ENCODE measurements at places on chromosomes 2 and 18.

DNA sequence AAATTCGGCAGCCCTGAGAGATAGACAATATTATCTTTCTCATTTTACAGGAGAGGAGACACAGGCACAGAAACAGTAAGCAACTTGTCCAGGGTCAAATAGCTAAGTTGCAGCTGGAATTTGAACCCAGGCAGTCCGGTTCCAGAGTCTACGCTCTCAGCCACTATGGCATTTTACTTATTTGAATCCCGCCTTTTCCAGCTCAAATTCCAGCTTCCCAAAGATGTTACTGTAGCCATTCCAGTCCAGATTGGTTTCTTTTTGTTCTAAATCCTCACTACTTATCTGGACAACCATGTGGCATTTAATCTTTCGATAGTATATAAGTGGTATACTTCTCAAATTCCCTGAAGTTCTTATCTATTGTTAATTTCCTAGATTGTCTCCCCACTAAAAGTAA is 125.7 kb downstream of the NBAS start:
- DNase-seq: no peak

- DNase-seq: no peak
Measured at GRCh38 chr2:84177733-84178132, 281.3 kb downstream of the SUCLG1 start.

- DNase-seq: no peak
Measured at GRCh38 chr2:134107402-134107801, 146.5 kb upstream of the MGAT5 start.

DNA sequence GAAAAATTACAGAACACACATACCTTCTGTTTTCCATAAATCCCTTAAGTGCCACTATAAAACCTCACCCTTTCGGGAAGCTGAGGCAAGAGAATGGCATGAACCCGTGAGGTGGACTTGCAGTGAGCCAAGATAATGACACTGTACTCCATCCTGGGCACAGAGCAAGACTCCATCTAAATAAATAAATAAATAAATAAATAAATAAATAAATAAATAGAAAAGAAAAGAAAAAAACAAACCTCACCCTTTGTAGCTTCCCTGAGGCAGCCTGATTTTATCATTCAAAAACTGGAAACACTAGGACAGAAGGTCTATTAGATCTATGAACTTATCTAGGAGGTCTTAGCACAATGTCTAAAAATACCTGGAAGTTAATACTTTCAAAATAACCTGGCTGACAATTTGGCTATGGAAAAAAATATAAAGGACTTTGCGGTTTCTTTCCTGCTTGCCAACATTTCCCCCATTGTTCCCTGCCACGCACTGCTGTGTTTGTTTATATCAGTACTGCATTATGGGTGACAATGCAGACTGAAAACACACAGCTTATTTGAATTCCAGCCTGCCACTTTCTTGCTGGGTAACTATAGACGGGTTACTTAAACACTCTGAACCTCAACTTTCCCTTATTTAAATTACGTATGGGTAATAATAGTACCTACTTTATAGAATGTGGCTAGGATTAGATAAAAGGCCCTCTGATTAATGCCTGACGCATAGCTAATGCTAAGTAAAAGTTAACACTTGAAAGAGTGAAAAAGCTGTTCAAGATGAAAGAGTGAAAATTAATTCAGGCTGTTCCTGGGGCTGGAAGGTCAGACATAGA is 313.0 kb downstream of the RDH14 start:
- DNase-seq: no peak

DNA sequence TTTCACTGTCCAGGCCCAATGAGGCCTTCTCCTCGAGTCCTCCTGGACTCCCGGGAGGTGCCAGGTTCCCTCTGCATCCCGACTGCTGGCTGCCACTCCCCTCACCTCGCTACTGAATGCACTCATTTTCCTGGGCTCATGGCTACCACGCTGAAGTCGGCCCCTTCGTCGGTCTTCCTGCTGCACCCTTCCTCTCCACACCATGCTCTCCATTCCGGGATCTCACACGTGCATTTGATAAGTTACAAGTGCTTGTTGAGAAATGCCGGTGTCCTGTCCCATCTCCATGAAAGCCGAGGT is 334.7 kb upstream of the MYT1L start:
- DNase-seq: no peak

DNA sequence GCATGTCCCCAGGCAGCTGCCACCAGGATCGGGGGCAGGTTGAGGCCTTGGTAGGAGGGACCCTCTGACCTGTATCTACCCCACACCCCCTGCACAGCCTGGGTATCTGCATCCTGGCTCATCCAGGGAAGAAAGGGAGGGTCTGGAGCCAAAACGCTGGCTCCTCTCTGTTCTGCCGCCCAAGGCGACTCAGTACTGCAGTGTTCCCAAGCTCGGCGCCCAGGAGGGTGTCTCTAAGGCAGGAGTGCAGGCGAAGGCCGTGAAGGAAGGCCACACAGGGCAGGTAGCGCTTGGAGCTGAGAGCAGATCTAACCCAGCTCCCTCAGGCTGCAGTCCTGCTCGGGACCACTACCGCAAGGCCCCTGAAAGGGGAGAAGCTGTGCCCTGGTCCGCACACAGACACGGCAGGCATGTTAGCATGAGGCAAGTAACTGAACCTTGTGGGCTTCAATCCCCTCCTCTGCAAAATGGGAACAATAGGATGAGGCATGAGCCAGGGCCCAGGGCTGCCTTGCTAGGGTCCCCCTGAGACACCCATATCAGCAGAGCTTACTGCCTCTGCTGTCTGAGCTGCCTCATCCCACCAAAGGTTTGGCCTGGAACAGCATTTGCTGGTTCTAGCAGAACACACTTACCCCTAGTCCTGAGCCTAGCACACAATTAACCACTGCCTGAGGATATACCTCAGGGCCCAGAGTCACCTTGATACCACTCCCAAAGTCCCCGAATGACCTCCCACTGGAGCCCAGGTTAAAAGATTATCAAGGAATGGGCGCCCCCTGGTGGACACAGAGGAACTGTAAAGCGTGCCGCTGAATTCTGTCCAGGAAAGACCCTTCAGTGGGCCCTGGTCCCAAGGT is 6.5 kb downstream of the PTMA start:
- DNase-seq: peak; percentile 69

DNA sequence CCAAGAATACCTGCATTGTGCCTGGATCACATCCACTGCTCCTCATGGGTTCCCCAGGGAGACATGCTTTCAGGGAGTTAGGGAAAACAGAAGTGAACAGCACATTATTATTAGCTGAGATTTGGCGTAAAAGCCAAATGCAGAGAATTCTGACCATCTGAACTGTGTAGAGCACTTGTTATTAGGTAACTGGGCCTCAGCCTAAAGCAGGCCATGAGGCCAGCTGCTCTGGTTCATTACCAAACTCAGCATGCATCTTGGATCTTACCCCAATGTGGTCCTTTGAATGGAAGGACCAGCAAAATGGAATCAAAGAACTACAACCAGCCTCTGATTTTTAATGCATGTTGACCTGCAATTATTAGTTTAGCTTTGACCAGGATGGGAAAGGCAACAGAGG is 322.3 kb downstream of the KCNS3 start:
- no peak for DNase-seq

DNA sequence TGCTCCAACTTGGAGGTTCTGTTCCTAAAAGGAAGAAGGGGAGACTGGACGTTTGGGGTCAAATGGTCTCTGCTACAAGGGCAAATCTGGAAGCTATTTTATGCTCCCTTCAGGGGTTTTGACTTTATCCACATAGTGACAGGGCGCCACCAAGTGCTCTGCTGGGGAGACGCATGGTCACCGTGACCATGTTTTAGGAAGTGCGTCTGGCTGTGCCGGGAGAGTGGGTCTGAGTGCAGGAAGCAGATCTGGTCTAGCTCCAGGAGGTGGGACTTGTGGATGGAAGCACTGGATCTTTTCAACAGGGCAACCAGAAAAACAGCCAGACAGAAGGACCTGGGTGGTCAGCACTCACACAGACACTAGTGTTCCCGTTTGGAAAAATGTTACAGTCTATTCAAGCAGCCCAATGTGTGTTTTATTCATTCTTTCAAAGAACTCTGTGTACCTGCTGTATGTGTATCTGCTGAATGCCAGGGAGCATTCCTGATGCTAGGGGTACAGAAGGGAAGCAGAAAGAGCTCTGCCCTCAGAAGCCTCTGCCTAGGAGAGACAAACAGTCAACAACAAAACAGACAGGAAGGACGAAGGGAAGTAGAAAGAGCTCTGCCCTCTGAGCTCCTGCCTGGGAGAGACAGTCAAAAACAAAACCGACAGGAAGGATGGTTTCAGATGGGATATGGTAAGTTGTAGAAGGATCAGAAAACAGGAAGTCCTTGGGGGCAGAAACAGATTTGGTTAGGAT is 14.3 kb downstream of the IMPA2 start:
- DNase-seq: peak; percentile 60

DNA sequence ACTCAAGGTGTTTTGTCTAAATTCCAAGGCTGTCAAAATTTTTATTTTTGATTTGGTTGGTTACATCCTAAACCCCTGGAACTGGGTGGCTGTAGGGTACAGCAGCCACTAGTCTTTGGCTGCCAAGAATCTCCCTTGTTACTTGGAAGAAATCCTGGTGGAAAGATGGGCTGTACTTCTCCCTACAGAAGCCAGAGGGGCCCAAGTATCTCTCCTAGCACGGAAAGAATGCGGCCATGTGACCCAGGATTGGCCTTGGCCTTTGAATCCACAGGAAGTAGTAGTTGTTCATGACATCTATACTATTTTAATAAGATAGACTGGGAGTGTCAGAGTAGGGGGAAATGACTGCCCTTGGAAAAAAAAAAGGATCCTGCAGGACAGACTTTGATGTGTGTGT is 54.4 kb upstream of the MYO3B start:
- no peak for DNase-seq

DNA sequence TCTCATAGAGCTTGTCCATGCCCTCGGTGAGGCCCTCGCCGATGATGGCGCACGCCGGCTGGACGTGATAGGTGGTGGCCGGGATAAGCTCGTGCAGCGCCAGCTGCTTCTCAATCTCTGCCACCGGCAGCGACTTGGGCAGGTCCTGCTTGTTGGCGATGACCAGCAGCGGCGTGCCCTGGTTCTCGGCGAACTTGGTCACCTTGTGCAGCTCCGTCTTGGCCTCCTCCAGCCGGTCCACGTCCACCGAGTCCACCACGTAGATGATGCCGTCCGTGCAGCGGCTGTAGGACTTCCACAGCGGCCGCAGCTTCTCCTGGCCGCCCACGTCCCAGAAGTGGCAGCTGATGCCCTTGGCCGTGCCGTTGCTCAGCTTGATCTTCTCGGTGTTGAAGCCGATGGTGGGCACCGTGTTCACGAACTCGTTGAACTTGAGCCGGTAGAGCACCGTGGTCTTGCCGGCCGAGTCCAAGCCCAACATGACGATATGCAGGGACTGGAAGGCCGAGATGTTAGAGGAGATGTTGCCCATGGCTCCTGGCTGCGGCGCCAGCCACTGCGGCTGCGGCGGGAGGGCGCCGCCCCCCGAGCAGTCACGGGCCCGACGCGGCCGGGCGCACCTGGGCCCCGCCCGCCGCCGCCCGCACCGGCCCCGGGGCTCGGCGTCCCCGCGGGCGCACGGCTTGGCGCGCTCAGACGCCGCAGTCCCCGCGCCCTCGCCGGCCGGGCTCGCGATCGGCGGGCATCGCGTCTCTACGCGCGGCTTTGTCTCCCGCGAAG is 636 bp downstream of the ARL4C start:
- no peak for DNase-seq

DNA sequence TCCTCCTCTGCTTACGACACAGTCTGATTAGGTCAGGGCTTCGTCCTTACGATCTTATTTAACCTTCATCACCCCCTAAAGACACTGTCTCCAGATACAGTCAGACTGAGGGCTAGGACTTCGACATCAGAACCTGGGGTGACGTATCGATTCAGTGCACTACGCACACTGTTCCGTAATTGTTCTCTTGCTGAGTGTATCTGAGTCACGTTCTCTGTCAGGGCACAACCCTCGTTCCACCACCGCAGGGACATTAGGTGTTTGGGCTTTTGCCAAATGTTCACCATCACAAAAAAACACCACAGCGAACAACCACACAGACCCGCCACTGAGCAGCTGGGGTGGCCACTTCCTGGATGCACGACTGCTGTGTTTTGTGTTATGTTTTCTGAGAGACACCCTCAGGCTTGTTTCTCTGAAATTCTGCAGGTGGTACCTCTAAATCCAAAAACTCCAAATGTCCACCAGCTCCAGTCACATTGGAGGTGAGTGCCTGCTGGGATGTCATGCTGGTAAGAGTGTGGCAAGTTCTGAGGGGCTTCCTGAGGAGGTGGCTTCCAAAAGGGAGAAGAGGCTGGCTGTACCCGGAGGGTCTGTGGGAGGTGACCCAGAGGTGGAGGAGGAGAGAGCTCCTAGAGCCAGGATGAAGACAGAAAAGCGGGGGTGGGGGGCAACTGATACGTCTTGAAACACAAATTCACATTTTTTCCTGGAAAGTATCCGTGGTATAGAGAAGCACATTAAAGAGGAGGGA is 66.6 kb downstream of the ADNP2 start:
- DNase-seq: no peak

DNA sequence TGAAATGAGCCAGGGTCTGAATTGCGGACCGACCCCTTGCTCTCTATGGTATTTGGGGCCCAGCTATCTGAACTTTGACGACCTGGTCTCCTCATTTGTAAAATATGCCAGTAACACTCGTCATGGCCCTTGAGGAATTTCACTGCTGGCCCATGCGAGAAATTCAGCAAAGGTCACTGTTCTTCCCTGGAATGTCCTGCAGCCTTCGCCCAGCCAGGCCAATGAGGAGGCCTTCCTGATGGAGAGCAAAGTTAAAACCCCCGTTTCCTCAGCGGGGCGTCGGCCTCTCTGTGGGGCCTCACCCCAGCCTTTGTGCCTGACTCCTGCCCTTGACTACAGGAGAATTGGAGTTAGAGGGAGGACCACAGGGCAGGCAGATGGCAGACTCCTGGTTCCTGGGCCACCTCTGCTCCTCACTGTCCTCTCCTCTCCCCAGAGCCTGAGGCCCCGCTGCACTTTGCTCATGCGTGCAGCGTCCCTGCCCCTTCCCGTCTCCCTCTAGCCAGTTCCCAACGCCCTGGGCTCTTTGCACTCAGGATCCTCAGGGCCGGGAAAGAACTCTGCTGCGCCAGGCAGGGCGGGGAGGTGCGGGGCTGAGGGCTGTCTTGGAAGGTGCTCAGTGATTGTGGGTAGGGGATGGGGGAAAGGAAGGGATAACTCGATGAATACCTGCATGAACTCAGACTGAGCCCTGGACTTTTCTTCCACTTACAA is 257.0 kb upstream of the RAB6C start:
- no peak for DNase-seq

- no peak for DNase-seq
Measured at GRCh38 chr2:75100801-75101151, 98.5 kb downstream of the TACR1 start.
